Hippocampal formation (tissue), 2 donors: ENCODE measurements at places on chromosomes 5 and 9.
A peak's percentile ranks its signal among the peaks of the same experiment; 100 is the strongest.

DNA sequence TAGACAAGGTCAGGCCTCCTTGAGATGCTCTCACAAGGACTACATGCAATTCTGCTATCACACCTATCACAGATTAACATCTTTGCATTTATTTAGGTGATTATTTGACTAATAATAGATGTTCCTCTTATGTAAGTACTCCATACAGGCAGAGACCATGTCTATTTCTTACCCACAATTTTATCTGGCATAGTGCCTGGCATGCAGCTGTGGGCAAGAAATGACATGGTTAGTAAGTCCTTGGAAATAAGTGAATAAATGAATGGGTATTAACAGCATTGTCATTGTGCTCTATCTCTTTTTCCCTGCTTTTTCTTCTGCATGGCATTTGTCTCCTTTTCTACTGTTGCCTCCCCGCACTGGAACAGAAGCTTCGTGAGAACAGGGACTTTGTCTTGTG is 49.4 kb downstream of the SLC22A5 start:
- DNase-seq = no peak

GRCh38 chr9:93681269-93682154 is 105.1 kb downstream of the PHF2 start:
- DNase-seq = no peak

- DNase-seq = no peak
These were observed 189.3 kb upstream of the PIK3R1 start for GRCh38 chr5:68026092-68026885.

DNA sequence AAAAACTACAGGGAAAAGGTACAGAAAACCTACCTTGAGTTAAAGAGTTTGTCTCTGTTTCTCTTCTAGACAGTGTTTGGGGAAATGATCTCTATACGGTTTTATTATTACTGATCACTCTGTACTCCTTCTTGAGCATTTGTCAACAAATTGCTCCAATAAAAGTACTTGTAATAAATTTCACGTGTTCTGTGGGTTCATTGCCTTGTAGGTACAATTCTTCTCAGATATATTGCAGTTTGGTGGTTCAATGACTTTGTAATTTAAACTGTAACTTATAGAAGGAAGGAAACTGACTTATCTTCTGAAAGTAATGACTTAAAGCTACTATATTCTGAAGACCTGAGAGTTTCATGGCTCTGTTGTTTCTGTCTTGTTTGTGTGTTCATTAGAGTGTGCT is 319.9 kb upstream of the PCSK5 start:
- no peak for DNase-seq

GRCh38 chr5:179271821-179272325 is 73.4 kb downstream of the ADAMTS2 start:
- no peak for DNase-seq

GRCh38 chr9:131402738-131403492 is 9.0 kb downstream of the PRRC2B start:
- peak; percentile 79 for DNase-seq

GRCh38 chr9:98192503-98193335 is at the start of gene CORO2A:
Gene CORO2A, minus strand, starts transcription at chr9:98192637. Its CDS starts 34,977 bp downstream, at chr9:98157660.
- DNase-seq = peak; percentile 20

GRCh38 chr9:79580055-79580454 is 8.3 kb downstream of the TLE4 start:
- DNase-seq = no peak

- no peak for DNase-seq
These were observed 111.9 kb downstream of the ROR2 start for GRCh38 chr9:91837981-91838731.

GRCh38 chr5:132776131-132776937 is 705 bp downstream of the SEPTIN8 start:
- peak; percentile 65 for DNase-seq

DNA sequence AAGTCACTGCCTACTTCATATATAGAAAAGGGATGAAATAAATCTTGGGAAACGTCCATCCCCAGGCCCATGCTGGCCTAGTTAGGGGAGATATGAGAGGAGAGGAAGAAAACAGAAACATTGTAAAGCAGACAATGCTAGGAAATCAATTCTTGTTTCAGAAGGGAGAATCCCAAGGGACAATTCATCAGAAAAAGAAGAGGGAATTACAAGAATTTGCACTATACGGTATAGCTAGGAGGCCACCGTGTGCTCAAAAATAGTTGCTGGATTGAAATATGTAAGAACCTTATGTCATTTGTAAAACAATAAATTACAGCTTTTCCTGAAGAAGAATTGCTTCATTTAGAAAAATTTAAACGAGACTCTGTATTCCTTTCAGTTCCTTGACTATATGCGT is 8.3 kb upstream of the SHC3 start:
- DNase-seq = no peak

DNA sequence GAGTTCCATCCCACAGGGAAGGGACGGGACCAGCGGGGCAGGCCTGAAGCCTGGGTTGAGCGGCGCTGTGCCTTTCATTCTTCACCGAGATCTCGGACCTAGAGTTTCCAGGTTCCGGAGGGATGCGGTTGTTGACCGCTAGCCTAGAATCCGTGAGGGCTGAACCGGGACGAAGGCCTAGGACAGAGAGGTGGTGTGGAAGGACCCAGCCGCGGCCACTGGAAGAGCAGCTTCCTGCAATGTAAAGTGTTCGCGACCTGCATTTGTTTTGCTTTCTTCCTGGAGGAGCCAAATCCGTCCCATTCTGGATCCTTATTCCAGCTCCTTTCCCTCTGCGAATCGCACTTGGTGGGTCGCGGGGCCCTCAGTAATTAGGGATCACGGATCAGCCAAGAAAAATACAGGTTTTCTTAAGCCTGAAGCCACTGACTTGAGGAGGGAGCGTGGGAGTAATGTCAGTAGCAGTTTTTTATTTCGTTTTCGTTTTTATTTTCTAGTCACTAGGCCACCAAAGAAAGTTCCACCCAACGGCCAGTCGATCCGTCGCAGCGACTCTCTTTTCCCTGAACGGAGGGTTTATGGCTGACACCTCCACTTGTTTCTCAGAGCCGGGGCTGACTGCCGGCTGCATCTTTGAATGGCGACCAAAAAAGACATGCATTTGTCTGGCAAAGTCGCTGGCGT is 48.6 kb downstream of the ANXA2R start:
- no peak for DNase-seq

- DNase-seq = no peak
These were observed 16.2 kb downstream of the KCNMB1 start for GRCh38 chr5:170372971-170373370.

- DNase-seq = no peak
These were observed 55.3 kb upstream of the SARDH start for GRCh38 chr9:133793471-133793870.

DNA sequence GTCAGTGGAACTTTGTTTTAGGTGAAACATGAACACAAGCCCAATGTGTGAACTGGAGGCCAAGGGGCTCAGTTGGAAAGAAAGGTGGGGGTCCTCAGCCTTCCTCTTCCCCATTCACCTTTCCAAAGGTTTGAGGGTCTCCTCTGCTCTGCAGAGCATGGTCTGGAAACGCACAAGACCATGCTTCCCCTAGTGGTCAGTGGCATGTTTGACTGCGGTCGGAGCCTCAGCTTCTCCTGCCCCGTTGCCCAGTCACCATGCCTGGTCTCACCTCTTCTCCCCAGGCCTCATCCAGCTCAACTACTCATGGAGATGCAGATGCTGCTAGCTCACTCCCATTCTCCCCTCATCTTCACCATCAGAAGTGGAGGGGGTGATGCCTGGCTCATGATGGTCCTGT is 340.3 kb downstream of the GADD45G start:
- no peak for DNase-seq

- DNase-seq = no peak
These were observed 35.0 kb upstream of the ANKH start for GRCh38 chr5:14906628-14907027.

GRCh38 chr9:16571127-16571802 is 299.2 kb downstream of the BNC2 start:
- no peak for DNase-seq

DNA sequence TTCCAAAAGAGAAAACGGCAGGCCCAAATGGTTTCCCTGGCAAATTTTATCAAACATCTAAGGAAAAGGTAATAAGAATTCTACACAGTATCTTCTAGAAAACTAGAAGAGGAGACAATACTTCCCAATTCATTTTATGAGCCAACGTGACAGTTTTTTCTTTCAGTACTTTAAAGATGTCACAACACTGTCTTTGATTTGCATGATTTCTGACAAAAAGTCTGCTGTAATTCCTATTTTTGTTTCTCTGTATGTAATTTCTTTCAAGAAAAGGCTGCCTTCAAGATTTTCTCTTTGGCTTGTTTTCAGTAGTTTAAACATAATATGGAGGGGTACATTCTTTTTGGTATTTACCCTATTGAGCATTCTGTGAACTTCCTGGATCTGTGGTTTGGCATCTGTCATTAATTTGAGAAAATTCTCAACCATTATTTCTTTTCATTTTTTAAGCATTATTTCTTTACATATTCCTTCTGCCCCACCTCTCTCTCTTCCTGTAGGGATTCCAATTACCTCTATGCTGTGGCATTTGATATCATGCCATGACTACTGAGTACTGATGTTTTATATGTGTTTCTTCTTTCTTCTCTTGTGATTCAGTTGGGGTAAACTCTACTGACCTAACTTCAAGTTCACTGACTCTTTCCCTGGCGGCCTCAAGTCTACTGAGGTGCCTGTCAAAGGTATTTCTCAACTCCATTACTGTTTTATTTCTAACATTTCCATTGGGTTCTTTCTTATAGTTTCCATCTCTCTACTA is 32.2 kb downstream of the ANKS6 start:
- no peak for DNase-seq

DNA sequence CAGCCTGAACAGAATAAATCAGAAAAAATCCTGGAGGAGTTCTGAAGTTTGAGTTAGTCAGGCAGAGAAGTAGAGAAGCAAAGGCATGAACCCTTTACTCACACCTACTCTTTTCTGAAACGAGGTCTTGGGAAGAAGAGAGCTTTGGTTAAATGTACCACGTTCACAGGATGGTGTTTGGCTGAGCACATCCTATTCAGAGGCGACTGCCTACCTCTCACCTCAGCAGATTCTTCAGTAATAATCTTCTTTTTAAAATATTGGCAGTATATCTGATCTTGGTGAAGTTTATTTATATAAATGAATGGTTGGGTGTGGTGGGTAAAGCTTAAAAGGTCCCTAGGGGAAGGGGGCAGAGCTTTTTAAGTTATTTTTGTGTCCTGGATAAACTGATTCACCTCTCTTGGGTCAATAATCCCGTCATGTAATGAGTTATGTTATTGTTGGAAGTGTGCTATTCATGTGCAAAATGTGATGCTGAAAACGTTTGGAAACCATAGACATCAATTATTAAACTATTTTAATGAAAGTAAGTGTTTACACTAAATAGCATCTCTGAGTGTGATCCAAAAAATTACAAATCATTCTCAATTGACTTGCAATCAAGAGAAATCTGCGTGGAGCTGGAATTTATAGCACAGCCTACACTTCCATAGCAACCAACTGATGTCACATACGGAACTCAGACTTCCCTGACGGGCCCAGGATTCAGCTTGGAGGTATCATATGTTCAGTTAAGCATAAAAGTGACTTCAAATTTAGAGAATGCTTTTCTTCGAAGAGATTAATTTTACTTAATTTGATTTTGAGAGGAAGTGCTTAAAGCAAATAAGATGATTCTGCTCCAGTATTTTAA is 94.3 kb upstream of the EQTN start:
- peak; percentile 13 for DNase-seq

GRCh38 chr5:122999947-123000563 is 36.5 kb downstream of the PPIC start:
- DNase-seq = no peak

DNA sequence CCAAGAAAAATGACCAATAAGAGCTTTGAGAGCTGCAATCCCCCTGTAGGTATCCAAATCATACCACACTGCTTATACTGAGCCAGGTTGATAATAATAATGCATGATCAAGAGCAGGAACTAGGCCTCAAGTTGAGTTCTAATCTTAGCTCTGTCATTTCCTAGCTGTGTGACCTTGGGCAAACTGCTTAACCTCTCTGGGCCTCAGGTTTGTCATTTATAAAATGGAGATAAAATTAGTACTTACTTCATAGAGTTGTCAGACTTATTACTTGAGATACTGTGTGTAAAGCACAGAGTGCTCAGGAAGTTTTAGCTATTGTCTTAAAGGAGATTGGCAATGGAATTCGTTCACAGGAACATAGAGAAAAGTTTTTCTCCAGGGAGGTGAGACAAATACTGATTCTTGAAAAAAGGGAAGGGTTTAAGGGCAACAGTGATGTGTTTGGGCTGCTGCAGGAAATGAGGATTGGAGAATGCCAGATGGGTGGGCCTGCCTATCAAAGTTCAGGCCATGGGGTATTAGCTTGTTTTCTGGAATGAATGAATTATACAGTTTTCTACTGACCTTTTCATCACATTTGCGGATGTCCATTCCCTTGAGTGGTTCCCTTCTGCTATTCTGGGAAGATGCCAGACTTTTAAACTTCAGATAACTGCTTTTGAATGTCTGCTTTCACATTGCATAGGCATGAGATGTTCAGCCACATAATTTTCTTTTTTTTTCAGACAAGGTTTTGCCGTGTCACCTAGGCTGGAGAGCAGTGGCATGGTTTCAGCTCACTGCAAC is 10.2 kb upstream of the ATP6V0E1 start:
- no peak for DNase-seq
